Activated CD8-positive, alpha-beta memory T cell treated with anti-CD3 and anti-CD28 coated beads for 24 hours (primary cell): ENCODE measurements at places on chromosomes 13 and 19.

DNA sequence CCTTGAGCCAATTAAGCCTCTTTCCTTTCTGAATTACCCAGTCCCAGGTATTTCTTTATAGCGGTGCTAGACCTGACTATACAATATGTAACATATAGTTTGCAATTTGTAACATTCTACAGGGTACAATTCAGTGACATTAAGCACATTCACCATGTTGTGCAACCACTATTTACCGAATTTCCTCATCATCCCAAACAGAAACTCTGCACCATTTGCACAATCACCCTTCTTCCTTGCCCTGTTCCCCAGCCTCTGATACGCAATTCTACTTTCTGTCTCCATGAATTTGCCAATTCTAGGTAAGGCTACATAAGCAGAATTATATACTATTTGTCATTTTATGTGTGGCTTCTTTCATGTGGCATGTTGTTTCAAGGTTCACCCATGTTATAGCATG, 13.7 kb upstream of the SIGLEC10 start:
- DNase-seq, result no peak

GRCh38 chr19:56091751-56092546, 29.1 kb downstream of the ZNF787 start:
- no peak for DNase-seq

GRCh38 chr13:44305286-44305685, 68.3 kb upstream of the SERP2 start:
- DNase-seq, result no peak

- DNase-seq, result no peak
Measured at GRCh38 chr13:73520566-73521289, 461.9 kb downstream of the KLF5 start.

- peak; percentile 70 for DNase-seq
Measured at GRCh38 chr19:8004723-8005513, 523 bp downstream of the ELAVL1 start.

DNA sequence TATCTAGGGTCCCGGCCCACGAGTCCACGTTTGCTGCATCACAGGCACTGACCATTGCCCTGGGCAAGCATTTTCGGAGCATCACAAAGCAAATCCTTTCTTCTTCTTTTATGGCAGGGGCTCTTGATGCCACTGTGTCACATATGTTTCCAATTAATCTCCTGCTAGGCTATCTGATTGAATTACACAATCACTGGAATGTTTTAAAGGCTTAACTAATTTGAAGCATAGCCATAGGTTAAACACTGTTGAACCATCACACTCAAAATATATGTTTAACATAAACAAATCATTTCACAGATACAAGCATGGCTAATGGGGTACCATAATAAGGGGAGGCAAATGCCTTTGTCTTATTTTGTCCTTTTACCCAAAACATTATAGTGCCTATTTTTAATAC, 338.3 kb downstream of the POU4F1 start:
- DNase-seq, result no peak

GRCh38 chr19:4352701-4353121, 9.3 kb downstream of the MPND start:
- DNase-seq, result peak; percentile 79

DNA sequence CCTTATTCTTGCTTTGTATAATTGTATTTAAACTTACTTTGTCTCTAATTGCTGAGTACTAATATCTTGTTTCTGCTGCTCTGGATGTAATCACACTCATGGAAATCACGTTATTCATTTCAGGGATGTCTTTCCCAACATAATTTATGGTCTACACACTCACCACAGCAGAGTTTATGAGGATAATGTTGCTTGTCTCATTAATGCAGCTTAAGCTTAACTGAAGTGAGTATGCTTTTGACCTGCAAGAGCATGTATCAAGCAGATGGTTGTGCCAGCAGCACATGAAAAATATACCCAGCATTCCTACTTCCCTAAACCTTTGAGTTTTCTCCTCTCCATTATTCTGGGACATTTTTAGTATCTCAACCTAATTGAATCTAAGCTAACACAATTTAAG, 1080.9 kb downstream of the SLITRK5 start:
- no peak for DNase-seq

GRCh38 chr13:97385854-97386253, 48.1 kb upstream of the RAP2A start:
- DNase-seq, result no peak

DNA sequence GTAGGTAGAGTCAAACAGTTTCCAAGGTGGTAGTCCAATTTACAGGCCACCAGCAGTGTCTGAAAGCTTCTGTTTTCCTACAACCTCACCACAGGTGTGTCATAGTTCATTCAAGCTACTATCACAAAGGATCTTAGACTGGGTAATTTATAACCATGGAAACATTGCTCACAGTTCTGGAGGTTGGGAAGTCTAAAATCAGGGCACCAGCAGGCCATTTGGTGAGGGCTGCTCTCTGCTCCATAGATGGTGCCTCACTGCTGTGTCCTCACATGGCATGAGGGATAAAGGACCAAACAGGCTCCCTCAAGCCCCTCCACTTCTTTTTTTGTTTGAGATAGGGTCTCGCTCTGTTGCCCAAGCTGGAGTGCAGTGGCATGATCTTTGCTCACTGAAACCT, 60.6 kb downstream of the ING1 start:
- no peak for DNase-seq

DNA sequence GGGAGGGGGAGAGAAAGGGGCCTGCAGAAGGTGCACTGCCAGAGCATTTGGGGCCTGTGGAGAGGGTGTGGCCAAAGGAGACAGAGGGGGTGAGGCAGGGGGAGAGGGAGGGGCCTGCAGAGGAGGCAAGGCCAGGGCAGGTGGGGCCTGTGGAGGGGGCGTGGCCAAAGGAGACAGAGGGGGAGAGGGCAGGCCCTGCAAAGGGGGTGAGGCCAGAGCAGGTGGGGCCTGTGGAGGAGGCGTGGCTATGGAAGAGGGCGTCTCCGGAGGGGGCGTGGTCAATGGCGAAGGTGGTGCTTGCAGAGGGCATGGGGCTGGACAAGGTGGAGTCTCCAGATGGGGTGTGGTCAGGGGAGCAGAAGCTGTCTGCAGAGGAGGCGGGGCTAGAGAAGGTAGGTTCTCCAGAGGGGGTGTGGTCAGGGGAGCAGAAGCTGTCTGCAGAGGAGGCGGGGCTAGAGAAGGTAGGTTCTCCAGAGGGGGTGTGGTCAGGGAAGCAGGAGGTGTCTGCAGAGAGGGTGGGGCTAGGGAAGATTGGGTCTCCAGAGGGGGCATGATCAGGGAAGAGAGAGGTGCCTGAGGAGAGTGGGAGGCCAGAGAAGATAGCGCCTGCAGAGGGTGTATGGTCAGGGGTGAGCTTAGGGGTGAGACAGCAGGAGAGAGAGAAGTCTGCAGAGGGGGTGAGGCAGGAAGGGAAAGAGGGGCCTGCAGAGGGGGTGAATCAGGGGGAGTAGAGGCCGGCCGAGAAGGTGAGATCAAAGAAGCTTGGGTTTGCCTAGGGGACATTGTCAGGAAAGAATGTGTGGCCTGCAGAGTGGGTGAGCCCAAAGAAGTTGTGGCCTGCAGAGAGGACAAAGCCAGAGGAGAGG, 3.4 kb downstream of the PRR36 start:
- DNase-seq, result peak; percentile 66

- no peak for DNase-seq
Measured at GRCh38 chr13:85806553-85807175, 7.4 kb upstream of the SLITRK6 start.

DNA sequence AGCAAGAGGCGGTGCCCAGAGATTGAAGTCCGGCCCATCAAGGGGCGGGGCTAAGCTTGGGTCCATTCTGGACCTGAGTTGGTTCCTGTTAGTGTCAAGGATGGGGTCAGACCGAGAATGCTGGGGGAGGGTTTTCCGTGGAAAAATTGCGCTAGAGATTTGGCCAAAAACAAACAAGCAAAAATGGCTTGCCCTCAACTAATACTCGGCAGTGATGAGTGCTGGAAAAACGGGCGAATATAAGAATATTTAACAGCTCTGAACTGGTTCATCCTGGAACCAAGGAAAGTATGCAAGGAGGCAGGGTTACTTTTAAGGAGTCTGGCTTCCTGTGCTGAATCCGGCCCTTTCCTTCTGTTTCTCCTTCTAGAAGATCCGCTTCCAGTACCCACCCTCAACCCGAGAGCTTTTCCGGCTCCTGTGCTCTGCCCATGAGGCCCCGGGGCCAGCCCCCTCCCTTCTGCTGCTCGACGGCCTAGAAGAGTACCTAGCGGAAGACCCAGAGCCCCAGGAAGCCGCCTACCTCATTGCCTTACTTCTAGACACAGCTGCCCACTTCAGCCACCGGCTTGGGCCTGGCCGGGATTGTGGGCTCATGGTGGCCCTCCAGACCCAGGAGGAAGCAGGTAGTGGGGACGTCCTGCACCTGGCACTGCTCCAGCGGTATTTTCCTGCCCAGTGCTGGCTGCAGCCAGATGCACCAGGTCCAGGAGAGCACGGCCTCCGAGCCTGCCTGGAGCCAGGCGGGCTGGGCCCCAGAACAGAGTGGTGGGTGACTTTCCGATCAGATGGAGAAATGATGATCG, 880 bp downstream of the SWSAP1 start:
- peak; percentile 84 for DNase-seq

DNA sequence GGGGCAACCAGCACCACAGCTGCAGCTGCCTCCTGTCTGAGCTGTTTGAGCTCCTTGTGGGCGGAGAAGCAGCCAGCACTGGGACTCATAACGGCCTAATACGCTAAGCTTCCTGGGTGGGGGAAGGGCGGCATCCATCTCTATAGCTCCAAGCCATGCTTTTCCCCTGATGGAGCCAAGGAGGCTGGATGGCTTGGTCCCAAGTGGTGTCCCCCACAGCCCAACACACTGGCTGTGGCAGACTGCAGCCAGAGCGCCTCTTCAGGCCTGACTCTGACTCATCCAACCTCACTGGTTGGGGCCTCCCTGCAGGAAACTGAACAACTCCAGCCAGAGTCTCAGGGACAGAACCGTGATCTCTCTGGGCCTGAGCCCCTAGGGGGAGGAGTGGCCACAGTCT, 537.3 kb downstream of the SUCLA2 start:
- DNase-seq, result no peak

- DNase-seq, result peak; percentile 91
Measured at GRCh38 chr13:114128624-114129522, 3.5 kb downstream of the RASA3 start.

DNA sequence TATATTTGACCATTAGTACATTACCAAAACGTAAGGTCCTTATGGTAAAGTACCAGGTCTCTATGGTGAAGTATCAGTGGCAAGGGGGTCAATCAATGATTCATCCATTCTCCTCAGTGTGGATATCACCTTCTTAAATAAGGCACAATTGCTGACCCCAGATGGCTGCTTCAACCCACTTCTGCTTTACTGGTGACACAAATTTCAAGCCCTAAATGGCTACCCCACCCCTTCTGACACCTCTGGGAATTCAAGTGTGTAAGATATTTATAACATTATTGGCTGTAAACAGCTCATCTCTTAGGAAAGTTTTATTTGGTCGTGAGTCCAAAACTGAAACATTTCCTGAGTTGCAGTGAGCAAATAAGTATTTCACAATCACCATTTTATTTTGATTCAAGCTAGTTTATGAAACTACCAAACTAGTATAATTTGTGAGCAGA, 7.9 kb upstream of the WBP4 start:
- DNase-seq, result no peak

GRCh38 chr19:18504886-18505610, 16.8 kb downstream of the ELL start:
- DNase-seq, result no peak

- DNase-seq, result no peak
Measured at GRCh38 chr13:32838945-32839344, 177.3 kb upstream of the KL start.

DNA sequence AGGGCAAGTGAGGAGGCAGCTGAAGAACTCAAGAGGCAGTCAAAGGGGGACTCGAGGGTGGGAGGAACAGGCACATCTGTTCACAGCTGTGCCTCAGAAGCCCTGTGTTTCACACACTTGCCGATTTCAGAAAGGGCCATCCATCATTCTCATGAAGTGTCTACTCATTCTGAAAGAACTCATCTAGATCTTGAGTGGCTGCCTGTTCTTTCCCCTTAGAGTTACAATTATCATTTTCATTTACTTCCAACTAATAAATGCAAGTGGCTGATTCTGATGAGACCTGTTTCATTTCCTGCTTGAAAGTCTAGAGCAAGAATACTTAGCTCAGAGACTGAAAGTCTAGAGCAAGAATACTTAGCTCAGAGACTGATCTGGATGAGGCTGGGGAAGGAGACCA, 1145.1 kb downstream of the UQCRFS1 start:
- no peak for DNase-seq

DNA sequence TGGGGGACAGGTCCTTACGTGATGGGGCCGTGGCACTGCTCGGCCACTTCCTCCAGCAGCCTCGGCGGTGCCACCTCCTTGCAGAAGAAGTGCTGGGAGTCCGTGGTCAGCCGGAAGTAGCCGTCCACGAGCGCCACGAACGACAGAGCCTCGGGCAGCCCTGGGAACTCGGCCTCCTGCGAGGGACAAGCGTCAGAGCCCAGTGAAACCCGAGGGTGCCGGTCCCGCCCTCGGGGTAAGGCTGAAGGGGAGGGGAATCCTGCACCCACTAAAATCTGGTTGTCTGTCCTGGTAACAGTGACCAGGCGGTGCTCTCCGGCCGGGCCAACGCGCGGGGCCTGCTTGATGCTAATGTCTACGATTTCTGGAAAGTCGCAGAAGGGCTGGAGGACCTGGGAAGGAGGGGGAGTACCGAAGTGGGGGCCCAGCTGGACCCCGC, 6.4 kb downstream of the JAK3 start:
- DNase-seq, result no peak

- DNase-seq, result no peak
Measured at GRCh38 chr19:43425567-43426392, 11.1 kb downstream of the TEX101 start.

DNA sequence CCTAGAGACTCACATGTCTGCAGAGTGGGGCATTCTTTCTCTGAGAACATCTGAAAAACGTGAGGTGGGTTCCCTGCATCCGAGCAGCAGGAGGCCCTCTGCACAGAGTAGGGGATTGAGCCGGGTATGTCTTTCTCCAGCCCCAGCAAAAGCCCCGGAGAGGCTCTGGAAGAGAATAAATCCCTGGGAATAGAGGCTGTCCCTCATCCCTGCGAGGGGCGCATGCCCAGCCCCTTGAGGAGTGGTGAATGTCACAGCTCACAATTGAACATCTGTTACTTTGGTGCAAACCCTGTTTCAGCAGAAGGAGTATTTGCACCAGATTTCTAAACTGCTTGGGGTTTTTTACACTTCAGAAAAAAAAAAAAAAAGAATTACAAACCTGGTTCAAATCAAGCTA, 164.6 kb downstream of the FGF14 start:
- no peak for DNase-seq

GRCh38 chr19:10625003-10625761, at the start of gene SLC44A2:
TSS of gene SLC44A2 (plus strand) at chr19:10625553. CDS start at chr19:10625634, 81 bp downstream.
- no peak for DNase-seq

- no peak for DNase-seq
Measured at GRCh38 chr13:73800011-73800410, 334.2 kb downstream of the KLF12 start.

GRCh38 chr19:52231154-52231910, 38.1 kb upstream of the ZNF766 start:
- no peak for DNase-seq
